ENCODE measurements at places on chromosomes 12 and 14.
A peak's percentile ranks its signal among the peaks of the same experiment; 100 is the strongest.

- no peak for DNase-seq
These were observed 36.2 kb downstream of the MMAB start for GRCh38 chr12:109537136-109537535.

- DNase-seq = no peak
These were observed 230.2 kb downstream of the SLC2A13 start for GRCh38 chr12:39875721-39876120.

DNA sequence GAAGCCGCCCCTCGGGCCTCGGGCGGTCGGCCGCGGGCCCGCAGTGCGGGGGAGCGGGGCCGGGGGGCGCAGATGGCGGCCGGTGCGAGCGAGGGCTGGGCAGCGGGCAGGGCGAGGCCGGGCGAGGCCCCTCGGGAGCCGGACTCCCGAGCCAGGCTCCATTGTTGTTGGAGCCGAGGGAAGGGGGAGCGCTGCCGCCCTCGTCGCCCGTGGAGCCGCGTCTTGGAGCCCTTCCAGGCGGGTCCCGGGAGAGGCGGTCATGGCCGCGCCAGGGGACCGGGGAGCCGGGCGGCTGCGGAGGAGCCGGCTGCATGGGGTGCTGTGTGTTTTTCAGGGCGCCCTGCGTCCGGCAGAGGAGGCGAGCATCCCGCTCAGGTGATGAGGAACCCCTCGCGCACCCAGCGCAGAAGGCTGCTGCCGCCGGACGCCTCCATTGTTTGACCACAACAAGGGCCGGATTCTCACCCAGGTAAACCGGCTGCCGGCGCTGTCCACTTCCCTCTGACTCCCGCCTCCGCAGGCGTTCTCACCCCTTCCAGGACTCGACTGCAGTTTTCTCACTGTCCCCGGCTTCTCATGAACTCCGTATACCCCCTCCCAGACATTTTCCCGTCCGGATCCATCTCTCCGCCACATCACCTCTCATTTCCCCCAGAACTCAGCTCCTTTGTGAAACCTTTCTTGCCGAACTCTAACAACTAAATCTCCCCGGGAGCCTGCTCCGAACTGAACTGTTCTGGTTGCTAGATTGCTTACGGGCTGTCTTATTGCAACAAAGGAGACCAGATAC, 732 bp downstream of the ZNF664 start:
- peak; percentile 46 for DNase-seq

DNA sequence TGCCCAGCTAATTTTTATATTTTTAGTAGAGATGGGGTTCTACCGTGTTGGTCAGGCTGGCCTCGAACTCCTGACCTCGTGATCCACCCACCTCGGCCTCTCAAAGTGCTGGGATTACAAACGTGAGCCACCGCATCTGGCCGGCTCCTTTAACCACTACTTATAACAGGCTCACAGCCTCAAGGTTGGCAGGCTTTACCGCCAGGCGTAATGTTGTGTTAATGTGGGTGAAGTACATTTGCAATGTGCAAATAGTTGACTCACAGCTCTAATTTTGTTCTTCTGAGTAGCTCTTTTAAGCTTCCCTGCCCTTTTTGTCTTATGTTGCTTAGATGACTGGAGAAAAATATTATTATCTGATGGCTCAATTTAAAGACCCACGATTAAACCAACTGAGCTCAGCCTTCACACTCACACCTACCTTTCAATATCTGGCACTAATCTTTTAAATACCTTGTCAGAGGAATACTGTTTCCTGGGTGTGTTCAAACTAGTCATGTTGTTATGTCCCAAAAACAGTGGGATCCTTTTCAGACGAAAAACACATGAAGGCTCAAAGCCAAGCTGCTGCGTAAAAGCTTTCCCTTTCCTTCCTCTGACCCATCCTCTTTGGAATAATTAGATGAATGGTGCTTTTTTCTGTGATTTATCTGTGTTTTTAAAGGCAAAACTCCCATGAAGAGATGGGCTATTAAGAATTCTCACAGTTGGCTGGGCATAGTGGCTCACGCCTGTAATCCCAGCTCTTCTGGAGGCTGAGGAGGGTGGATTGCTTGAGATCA, 57.2 kb upstream of the USP44 start:
- peak; percentile 19 for DNase-seq

All from NCI-H1436 (cell line).